Effector memory CD4-positive, alpha-beta T cell (primary cell): ENCODE measurements at places on chromosomes 7 and 10.

- DNase-seq = no peak
Observed at GRCh38 chr7:26861050-26861449, 3.3 kb downstream of the SKAP2 start.

DNA sequence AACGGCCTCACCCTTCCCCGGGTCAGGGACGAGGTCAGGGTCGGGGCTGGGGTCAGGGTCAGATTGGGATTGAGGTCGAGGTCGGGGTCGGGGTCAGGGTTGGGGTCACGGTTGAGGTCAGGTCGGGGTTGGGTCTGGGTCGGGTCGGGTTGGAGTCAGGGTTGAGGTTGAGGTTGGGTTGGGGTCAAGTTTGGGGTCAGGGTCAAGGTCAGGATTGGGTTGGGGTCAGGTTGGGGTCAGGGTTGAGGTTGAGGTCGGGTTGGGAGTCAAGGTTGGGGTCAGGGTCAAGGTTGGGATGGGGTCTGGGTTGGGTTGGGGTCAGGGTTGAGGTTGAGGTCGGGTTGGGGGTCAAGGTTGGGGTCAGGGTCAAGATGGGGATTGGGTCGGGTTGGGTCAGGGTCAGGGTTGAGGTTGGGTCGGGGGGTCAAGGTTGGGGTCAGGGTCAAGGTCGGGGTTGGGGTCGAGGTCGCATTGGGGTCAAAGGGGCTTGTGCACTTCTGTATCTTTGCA is 131.4 kb downstream of the VIPR2 start:
- no peak for DNase-seq

- DNase-seq = no peak
Observed at GRCh38 chr7:135322571-135323340, 89.1 kb downstream of the STRA8 start.

GRCh38 chr10:91339729-91340128 is 70.4 kb upstream of the HECTD2 start:
- DNase-seq = no peak

GRCh38 chr10:107806026-107806425 is 641.5 kb upstream of the SORCS1 start:
- no peak for DNase-seq

DNA sequence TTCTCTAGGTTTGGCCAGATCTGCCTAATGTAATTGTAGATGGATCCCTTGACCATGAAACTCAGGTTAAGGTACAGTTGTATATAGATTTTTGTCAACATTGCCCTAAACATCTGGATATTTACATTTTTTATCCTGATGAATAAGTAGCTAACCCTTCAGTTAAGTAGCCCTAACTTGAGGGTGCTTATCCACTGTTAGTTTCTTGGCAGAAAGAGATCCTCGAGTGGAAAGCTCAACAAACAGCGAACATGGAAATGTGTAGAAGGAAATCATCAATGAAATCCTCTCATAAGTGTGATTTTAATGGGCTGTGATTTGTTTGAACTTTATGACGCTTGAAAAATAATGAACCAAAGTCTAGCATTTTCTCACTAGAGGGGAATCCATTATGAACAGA is 72.8 kb downstream of the PRSS58 start:
- no peak for DNase-seq

- DNase-seq = no peak
Observed at GRCh38 chr10:122559228-122559627, 1.3 kb upstream of the DMBT1 start.

DNA sequence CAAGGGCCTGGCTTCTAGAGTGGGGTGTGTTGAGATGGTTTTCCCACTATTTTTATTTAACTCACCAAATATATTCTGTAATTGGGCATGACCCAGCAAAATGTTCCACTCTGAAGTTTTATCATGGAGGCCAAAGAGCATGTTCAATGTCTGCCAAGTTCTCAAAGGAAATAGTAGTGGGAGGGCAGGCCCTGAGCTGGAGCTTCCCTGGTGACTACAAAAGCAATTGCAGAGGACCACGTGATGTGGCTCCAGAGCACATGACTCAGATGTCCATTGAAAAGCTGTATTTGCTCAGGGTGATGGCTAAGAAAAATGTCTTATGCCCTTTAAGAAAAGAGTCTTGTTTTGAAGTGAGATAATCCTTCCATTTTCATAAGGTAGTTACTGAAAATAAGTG is 1024.8 kb downstream of the LRMDA start:
- no peak for DNase-seq

DNA sequence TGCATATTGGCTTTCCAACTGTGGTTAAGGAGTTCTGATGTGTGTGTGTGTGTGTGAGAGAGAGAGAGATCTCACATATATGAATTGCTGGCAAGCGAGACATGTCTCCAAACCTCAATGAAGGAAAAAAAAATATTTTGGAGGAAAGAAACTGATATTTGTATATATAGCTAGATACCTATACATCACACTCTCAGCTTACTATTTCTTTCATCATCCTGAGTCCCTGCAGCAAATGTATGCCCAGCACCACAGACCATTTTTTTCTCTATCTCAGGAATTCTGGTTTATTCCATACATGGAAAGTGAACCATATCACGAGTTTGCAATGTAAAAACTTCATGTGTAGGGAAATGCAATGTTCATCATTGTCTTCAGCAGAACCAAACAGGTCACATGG is 68.9 kb downstream of the MTERF1 start:
- no peak for DNase-seq

- no peak for DNase-seq
Observed at GRCh38 chr7:97006055-97006815, 882 bp downstream of the DLX6 start.
